Activated CD8-positive, alpha-beta memory T cell treated with anti-CD3 and anti-CD28 coated beads for 1 hour (primary cell): ENCODE measurements at places on chromosomes 13 and 19.

DNA sequence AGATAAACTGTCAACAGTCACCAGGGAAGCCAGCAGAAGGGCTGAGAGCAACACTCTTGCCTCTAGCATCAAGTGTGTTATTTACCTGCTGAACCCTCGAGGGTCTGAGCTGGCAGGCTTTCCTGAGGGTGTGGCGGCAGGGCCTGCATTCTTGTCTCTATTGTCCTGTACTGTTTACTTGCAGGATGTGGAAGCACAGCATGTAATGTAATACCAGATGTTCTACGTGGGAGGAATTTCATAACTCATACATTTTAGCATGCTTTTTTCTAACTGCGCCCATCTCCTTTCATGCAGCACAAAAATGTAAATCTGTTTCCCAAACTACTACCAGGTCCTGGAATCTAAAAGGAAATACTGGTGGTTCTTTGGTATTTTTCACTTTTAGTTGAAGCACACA is 153.1 kb downstream of the RGCC start:
- DNase-seq, result no peak

GRCh38 chr13:83311886-83312577 is 570.2 kb downstream of the SLITRK1 start:
- no peak for DNase-seq

DNA sequence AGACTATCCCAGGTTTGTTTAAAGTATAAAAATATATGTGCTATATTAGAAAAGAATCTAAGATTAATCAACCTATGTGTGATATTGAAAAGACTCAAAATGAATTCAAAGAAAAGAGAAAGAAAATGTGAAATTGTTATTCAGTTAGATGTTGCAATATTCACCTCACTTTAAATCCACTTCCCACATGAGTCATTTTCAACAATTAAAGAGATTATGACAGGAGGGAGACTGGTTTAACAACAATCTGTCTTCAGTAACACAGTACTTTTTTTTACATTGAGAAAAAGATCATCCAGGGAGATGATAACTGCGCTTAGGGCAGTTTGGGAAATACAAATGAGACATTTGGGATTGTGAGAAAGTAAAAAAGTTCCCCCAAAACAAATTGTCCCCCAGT is 1246.2 kb downstream of the SLITRK1 start:
- no peak for DNase-seq

GRCh38 chr13:52642131-52642530 is at the start of gene HNRNPA1L2:
Gene HNRNPA1L2 (plus strand): TSS chr13:52642431. CDS start chr13:52642493, 62 bp downstream.
- DNase-seq, result no peak

- no peak for DNase-seq
Measured at GRCh38 chr13:24737042-24737441, 26.9 kb upstream of the RNF17 start.

DNA sequence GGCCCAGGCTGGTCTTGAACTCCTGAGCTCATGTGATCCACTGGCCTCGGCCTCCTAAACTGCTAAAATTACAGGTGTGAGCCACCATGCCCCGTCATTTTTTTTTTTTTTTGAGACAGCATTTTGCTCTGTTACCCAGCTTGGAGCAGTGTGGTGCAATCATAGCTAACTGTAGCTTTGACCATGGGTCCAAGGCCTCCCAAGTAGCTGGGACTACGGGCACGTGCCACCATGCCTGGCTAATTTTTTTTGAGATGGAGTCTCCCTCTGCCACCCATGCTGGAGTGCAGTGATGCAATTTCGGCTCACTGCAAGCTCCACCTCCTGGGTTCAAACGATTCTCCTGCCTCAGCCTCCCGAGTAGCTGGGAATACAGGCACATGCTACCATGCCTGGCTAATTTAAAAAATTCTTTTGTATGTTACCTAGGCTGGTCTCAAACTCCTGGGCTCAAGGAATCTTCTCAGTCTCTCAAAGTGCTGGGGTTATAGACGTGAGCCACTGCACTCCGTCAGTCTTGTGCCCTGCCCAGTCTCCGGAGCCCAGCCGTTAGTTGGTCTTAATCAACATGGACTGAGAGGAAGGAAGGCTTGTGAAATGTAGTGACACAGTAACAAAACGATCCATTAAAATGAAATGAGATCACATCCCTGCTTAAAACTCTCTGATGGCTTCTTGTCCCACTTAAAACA is 1.4 kb upstream of the LRG1 start:
- no peak for DNase-seq

GRCh38 chr13:75073786-75074185 is 408.2 kb downstream of the TBC1D4 start:
- no peak for DNase-seq

GRCh38 chr13:88248393-88248792 is 577.2 kb downstream of the SLITRK5 start:
- no peak for DNase-seq

GRCh38 chr19:5232798-5233505 is 107.7 kb downstream of the PTPRS start:
- DNase-seq, result no peak

- peak; percentile 73 for DNase-seq
Measured at GRCh38 chr19:48837051-48837524, 797 bp upstream of the HSD17B14 start.

- no peak for DNase-seq
Measured at GRCh38 chr19:42292042-42292960, 9.6 kb upstream of the PRR19 start.

DNA sequence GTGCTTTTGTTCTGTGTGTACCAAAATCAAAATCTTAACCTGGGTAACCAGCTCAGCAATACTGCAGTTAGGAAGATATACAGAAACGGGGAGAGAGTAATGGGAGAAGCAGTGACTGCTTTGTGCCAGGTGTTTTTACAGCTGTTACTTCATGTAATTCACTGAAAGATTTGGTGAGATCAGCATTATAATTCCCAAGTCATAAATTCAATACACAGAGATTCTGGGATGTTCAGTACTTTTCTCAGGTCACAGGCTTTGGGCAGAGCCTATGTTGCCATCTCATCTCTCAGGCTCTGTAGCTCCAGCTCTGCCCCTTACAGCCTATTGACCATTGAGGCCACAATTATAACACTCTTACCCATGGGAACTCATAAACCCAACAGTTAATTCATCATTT is 138.5 kb downstream of the ZAR1L start:
- DNase-seq, result no peak

- DNase-seq, result no peak
Measured at GRCh38 chr19:55228015-55228391, 560 bp downstream of the TMEM86B start.

DNA sequence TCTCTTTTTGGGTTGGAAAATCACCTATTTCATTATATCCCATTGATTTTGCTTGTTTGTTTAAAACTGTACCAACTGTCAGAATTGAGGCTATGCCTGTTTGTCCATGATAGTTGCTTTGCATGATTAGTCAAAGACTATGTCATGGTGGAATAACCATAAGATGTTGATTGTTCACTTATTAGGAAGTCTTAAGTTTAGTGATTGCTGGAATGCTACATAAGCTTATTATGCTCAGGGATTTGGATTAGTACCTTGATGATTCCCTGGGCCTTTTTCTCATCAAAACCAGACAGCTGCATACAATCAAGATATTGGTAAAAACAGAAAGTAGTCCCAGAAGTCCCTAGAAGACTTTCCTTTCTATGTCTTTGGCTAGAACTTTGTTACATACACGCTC is 954.7 kb downstream of the PCDH9 start:
- no peak for DNase-seq

DNA sequence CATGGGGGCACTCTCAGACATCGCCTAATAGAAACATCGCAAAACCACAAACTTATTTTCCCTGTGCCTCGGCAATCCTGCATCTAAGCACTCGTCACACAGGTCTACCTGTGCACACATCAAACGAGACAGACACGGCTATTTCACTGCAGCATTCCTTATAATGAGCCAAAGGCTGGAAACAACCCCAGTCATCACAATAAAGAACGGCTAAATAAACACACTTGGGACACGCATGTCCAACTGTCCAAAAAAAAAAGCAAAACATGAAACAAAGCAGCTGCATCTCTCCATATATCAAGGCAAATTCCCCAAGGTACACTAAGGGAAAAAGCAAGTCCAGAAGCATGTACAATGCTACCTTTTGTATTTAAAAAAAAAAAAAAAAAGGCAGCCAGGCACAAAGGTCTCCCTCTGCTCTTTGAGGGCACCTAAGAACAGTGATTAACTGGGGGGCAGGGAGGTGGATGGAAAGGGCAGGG is 27.2 kb upstream of the CCNP start:
- DNase-seq, result no peak

DNA sequence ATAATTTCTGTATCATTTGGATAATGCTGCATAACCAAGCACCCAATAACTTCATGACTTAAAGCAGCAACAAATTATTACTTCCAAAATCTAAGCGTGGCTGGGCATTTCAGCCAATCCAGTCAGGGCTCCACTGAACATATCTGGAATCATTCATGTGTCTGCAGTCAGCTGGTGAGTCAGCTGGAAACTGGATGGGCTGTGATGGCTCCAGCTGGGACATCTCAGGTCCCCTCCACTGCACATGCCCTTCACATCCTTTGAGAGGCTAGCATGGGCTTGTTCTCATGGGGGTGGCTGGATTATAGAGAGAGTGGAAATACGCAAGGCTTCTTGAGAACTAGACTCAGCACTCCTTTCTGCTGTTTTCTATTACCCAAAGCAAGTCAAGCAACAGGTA is 961.9 kb downstream of the DIAPH3 start:
- no peak for DNase-seq

- DNase-seq, result no peak
Measured at GRCh38 chr19:46049597-46049996, 8.8 kb upstream of the IGFL4 start.

- no peak for DNase-seq
Measured at GRCh38 chr13:37889102-37889501, 19.5 kb upstream of the TRPC4 start.

DNA sequence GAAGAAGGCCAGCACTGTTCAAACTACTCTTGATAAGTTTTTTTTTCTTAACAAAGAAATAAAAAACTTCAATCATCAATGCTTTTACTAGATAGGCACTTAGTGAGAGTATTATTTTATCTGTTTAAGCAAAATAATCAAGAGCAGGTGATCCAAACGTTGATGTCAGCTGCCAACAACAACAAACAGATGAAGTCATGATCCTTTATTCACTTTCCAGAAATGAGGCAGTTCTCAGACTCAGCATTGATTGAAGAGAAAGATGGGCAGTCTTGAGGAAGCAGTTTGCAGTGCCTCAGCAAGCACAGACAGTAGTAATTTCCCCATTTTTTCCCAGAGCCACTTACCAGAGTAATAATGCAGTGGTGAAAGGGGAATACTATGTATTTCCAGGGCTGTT is 38.4 kb upstream of the CSNK1A1L start:
- DNase-seq, result no peak
